ENCODE measurements at places on chromosomes 5 and 9.

DNA sequence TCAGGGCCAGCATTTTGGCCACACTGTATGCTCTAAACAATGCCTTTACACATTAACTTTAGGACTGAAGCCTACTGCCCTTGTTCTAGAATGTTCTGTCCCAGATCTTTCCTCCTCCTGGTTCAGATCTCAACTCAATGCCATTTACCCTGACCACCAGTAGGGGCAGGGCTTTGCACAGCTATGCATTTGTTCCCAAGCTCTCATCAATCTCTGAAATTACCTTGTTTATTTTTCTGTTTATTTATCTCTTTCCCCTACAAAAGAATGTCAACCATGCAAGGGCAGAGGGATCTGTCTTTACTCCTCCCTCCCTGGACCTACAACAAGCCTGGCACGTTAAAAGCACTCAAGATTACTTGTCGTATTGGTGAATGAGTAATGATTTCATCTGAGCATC is 612.9 kb downstream of the BNC2 start:
- no peak for DNase-seq

GRCh38 chr5:75049456-75050351 is 2.7 kb downstream of the GCNT4 start:
- DNase-seq, result no peak

DNA sequence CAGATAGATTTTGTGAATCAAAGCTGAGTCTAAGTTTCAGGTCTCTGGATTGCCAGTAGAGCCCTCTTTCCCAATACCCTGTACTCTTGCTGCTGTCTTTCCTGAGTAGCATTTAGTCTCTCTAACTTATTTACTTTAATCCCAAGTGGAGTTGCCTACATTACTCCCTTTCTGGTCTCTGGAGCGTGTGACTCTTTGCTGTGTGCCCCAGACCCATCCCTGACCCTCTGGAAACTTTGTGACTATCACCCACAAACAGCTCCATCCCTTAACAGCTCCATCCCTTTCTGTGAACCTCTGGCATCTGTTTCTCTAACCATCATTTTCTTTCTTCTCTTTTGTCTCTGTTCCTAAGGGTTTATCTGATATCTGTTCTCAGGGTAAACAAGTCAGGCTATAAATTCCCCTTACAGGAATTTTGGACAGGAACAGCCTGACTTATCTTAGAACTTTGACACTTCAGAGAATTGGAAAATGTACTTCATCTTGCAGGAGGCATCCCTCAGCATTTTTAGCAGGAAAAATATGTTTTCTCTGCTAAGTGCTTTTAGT is 1167.1 kb upstream of the SEMA6A start:
- DNase-seq, result no peak

GRCh38 chr5:31113101-31113500 is 80.4 kb upstream of the CDH6 start:
- no peak for DNase-seq

DNA sequence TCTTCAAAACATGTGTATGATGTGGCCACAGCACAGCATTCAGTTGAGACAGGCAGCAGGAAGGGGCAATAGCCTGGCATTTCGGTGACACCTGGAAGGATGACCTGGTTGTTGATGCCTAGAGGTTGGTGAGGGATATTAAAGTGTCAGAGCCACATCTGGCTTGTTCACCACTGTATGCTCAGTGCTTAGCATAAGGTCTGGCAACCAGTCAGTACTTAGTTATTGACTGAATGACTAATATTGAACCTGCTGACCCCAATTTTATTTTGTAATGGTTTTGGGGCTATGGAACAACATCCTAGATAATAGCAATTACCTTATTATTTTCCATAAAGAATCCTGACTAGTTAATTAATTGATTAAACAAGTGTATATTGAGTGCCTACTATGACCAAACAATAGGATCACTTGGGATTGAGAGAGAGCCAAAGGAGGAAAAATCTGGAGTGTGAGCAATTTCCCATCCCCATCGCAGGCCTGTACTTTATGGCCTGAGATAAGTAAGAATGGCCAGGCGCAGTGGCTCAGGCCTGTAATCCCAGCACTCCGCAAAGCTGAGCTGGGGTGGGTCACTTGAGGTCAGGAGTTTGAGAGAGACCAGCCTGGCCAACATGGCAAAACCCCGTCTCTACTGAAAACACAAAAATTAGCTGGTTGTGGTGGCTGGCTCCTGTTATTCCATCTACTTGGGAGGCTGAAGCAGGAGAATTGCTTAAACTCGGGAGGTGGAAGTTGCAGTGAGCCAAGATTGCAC is 85.4 kb upstream of the PLPP1 start:
- DNase-seq, result no peak

GRCh38 chr5:103785569-103785968 is 223.0 kb upstream of the NUDT12 start:
- no peak for DNase-seq

- DNase-seq, result no peak
Observed at GRCh38 chr5:264338-264737, 7.1 kb upstream of the PDCD6 start.

DNA sequence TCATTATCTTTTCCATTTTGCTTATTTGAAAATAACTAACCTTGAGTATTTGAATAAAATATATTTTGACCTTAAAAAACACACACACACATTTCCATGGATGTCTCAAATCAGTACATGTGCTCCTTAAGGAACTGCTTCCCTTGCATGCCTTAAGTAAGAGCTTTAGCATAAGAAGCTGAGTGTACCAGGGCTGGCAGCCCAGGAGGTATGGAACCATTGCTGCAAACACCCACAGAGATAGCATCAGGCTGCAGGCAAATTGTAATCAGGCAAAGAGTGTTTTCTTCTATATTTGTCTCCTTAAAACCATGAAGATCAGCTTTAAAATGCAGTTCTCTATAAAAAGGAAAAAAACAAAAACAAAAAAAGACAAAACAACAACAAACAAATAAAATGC is 160.6 kb downstream of the PLK2 start:
- no peak for DNase-seq

GRCh38 chr9:85536076-85536475 is 205.7 kb downstream of the AGTPBP1 start:
- no peak for DNase-seq

DNA sequence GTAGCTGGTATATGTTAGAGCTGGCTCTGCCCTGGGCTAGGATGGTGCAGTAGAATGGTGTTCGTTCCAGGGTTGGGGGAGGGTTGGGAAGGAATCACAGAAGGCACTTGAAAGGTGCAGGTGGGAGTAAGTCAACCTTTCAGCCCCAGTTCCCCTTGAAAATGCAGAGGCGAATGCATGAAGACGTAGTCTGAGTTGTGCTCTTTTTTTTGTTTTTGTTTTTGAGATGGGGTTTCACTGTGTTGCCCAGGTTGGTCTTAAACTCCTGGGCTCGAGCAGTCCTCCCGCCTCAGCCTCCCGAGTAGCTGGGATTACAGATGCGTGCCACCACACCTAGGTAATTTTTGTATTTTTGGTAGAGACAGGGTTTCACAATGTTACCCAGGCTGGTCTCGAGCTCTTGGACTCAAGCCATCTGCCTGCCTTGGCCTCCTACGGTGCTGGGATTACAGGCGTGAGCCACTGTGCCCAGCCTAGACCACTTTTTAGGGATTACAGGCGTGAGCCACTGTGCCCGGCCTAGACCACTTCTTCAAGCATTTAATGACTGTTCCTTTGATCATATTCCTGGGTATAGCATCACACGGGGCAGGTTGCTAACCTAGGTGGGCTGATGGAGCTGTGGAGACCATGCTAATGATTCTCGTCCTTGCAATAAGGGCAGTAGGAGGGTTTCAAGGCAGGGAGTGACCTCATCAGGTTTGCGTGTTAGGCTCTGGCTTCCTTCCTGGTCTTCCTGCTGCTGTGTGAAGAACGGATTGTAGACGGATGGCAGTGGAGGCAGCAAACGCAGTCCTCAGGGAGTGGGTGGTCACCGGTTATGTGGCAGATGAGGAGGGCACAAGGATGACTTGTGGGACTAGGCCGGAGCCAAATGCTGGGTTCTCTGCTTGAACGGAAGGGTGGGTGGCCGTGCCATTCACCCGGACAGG is 13.7 kb downstream of the EHMT1 start:
- DNase-seq, result no peak

GRCh38 chr5:29161399-29162291 is 2031.8 kb upstream of the CDH6 start:
- no peak for DNase-seq

- DNase-seq, result no peak
Observed at GRCh38 chr9:2991292-2991691, 147.4 kb upstream of the PUM3 start.

DNA sequence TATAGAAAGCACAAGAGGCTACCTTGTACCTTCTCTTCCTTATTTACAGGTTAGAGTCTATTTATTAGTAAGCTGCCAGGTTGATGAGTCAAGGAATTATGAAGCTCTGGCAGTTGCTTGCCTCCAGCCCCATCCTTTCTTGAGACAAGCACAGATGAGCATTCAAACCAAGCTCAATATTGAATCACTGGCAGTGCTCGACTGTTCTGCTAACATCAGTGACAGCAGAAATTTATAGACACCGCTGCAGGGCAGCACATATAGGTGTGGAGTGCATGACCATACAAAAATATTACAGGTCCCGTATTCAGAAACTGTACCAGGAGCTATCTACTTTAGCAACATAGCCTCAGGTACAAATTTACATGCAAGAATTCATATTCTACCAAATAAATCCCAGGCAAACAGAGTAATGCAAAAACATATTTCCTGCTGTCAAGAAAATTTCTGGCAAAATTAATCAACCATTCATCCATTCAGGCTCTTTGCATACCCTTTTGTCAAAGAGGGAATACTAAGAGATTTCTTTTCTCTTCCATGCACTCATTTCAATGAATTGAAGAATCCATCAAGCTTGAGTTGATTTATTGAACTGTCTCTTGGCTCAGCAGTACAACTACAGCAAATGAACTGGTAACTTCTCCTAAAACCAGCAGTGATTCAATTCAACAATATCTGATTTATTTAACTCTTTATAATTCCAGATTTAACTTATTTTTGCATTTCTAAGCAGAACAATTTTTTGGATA is 26.9 kb upstream of the PCA3 start:
- no peak for DNase-seq

GRCh38 chr9:100473276-100474081 is 530 bp downstream of the TMEFF1 start:
- no peak for DNase-seq

GRCh38 chr9:6302417-6302816 is 25.8 kb upstream of the TPD52L3 start:
- DNase-seq, result no peak

DNA sequence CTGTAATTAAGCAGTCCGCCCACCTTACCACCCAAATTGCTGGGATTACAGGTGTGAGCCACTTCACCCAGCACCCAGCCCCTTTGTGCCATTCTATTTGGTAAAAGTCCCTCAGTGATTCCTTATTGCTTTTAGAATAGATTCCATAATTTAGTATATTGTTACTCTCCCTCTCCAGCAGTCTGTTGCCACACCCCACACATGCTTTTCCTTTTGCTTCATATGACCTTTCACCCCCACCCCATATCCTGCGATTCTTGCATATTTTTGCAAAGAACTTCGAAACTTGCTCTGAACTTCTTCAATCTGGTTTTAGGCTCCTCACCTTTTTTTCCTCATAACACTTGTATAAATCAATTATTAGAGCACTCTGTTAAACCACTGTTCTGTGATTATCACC is 100.2 kb downstream of the MTREX start:
- DNase-seq, result no peak

GRCh38 chr5:181198106-181198685 is 6.8 kb downstream of the TRIM7 start:
- no peak for DNase-seq

DNA sequence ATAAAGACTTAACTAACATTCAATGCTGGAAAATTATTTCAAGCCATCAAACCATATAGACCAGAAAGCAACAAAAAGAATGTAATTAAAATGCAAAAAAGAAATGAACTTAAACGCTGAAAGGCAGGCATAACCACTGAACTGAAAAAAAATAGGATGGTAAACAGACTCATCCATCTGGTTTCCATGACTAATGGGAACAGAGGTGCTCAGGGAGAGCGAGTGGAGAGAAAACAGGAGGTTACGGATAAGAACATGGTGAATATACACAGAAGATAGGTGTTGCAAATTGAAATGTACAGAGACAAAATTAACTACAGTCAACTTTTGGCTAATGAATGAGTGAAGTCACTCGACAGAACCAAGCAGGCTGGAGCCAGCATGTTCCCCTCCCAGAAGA is 43.5 kb upstream of the RNF38 start:
- no peak for DNase-seq

DNA sequence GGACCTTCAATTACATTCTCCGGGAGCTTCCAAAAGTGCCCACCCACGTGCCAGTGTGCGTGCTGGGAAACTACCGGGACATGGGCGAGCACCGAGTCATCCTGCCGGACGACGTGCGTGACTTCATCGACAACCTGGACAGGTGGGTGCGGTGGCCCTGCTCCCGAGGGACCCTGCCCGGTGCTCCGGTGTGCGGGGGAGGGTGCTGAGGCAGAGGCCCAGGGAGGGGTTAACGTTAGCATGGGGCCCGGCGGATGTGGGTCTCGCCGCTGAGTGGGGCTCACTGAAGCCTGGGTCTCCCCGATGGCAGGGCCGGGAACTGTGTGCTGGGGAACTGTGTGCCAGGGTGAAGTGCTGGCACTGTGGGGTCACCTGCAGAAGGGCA is 10.6 kb upstream of the AJM1 start:
- no peak for DNase-seq

GRCh38 chr5:93107141-93107540 is 473.9 kb downstream of the NR2F1-AS1 start:
- DNase-seq, result no peak

- no peak for DNase-seq
Observed at GRCh38 chr9:126367139-126367538, 40.5 kb downstream of the MVB12B start.

GRCh38 chr9:125759764-125760129 is 12.6 kb downstream of the PBX3 start:
- DNase-seq, result no peak
